CD8-positive, alpha-beta T cell (primary cell): ENCODE measurements at places on chromosomes 5 and 9.

GRCh38 chr9:15149450-15149849 lies 157.6 kb downstream of the TTC39B start:
- DNase-seq = no peak

DNA sequence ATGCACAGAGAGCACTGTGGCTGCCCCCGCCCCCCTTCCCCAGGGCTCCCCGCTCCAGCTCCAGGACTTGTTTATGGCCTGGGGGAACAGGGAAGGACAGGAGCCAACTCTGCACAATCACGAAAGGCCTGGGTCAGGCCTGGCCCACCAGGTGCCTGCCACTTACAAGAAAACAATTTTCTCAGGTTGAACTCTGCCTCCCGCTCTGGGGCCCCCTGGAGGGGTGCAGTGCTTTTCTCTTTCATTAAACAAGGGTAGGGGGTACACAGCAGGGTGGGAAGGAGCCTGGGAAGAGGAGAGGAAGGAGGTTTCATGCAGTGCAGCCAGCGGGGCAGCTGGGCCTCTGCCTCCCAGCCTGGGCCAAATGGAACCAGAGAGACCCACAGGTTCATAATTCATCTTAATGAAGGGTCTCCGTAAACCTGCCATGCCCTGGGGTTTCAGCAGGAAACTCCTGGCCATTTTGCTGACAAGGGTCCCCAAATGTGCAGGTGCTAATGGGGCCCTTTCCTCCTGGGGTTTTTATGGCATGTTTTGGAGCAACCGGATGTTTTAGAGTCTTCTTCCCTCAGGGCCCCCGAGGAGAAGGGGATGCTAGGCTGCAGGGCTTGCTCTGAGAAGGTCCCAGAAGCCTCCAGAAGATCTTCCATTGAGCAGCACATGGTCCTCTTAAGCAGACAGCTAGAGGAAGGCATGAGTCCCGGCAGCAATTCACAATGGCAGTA lies 219.8 kb downstream of the SLIT3 start:
- DNase-seq = no peak

GRCh38 chr5:139854029-139854605 lies 58.5 kb downstream of the PSD2 start:
- DNase-seq = no peak

- DNase-seq = no peak
Observed at GRCh38 chr5:140340605-140341121, 5.7 kb downstream of the HBEGF start.

GRCh38 chr9:112009656-112010055 lies 113.0 kb downstream of the UGCG start:
- no peak for DNase-seq

DNA sequence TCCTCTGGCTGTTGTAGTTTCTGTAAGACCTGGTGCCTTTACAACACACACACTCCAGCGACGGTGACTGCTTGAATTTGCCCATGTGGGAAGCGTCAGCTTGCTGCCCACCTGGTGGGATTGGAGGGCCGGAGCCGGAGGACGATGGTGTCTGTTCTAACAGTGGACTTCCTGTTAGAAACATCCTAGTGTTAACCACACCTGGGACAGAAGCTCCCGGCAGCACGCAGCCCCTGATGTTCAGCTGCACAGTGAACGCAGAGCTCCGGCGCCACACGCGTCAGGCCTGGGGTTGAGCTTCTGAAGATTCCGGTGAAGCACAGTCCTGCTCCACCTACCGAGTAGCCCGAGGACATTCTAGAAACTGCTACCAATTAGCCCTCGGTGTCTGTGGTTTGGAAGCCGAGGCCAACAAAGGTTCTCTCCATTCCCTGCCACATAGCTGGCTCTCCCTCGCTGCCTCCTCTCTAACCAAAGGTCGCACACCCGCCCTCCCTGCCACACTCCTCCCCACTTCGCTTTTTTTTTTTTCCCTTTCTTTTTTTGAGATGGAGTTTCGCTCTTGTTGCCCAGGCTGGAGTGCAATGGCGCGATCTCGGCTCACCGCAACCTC lies 14.4 kb downstream of the PMPCA start:
- no peak for DNase-seq

DNA sequence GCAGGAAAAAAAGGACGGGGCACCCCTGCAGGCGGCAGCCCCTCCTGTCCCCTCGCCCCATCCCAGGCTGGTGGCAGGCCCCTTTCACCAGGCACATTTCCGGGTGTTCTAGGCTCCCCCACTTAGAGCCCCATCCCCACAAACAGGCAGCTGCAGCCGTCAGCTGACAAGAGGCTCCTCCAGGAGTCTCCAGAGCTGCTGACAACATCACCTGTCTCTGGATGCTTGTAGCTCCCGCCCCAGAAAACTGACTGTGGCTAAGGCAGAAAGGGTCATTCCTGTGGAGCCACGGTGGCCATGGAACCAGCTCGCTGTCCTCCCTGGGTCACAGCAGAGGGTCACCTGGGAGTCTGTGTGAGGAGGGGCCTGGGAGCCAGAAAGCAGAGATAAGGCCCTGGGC lies 50.9 kb downstream of the HMCN2 start:
- DNase-seq = no peak

- DNase-seq = no peak
Observed at GRCh38 chr9:17063535-17064135, 71.2 kb upstream of the CNTLN start.

GRCh38 chr5:17219006-17219422 lies 1.6 kb downstream of the BASP1 start:
- DNase-seq = no peak

- no peak for DNase-seq
Observed at GRCh38 chr5:113608113-113608596, 94.7 kb downstream of the YTHDC2 start.

DNA sequence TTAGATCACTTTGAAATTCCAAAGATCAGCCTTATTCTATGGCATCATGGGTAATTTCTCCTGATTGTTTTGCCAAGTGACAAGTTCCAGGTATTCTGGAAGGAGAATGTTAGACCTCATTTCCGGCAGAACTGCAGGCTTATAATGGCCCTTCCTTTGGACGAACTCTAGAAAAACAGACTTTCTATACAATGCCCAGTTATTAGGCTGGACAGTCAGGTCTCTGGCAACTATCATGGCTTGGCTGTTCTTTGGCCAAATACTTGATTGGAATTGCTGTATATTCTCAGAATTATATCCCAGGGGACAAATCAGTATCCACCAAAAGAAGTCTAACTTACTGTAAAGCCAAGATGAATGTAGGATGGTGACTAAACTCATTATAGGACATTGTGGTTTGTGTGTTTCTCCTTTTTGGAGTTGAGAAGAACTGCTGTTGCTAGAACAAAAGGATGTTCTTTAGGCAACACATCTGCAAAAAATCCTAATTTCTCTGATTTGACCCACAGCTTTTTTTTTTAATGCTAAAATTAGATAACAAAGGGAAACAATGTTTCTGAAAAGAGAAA lies 69.0 kb downstream of the ADAMTSL1 start:
- DNase-seq = no peak

GRCh38 chr5:84281383-84281782 lies 103.3 kb downstream of the EDIL3 start:
- no peak for DNase-seq

GRCh38 chr5:171990713-171991015 lies 15.8 kb downstream of the FBXW11 start:
- DNase-seq = no peak

DNA sequence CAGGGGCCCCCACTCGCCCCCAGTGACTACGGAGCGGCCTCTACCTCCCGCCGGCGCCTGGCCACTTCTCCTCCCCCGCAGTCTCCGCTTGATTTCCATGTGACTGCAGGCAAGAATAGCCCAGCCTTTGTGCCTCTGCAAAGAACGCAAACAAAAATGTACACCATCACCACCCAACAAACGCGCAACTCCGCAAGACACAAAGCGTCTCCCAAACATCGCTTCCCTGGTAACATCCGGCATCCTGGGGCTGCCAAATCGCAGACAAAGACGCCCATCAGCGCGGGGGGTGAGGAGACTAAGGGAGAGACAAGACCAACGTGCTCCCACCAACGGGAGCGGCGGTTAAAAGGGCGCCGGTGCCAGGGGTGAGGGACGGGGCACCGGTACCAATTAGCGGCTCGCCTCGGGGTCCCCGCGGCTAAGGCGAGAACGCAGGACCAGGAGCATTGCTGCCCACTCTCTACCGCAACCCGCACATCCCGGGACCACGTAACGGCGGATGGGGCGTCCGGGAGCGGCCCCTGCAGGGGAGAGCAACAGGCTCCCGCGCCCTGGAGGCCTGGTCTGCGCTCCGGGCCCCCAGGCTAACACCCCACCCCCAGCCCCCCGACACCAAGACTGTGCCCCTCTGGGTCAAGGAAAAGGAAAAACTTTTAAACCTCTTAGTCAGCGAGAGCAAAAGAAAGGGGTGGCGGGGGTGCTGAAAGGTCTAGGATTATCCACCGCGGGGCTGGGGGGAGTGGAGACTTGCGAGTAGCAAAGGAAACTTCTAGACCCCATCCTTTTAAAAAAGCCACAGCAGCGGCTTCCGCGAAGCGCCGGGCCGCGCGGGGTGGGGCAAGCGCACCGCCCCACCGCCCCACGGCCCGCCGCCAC lies 885 bp downstream of the MPDZ start:
- no peak for DNase-seq

- no peak for DNase-seq
Observed at GRCh38 chr5:54438620-54439389, 16.7 kb upstream of the HSPB3 start.

- peak; percentile 60 for DNase-seq
Observed at GRCh38 chr9:79581794-79582193, 10.0 kb downstream of the TLE4 start.

DNA sequence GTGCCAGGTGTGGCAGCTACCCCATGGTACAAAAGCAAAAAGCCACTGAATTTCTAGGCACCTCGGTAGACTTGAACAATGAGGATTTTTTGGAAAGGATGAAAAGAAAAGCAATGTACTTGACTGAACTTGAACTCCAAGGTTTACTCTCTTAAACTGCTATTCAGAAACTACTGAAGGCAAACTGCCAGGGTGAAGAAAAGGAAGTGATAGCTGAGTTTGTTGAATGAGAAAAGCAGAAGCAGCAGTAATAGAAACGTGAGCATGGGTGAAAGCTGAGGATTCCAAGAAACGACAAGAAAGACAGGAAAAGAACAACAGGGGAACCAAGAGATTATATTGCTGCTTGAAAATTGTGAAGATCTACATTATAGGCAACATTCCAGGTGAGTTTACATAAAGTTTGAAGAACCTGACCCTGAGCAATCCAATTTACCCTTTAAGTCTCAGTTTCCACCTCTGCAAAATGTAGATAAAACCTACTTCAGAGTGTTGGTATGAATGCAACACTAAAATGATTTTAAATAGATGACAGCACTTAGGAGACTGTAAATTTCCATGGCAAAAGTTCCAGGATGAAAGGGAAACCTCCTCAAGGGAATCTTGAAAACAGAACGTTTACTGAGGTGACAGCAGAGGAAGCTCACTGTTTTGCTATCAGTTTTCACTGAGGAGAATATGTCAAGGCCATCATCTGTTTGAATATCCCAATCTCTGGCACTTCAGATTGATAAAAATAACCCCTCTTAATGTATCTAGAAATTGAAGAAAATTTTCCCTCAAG lies 245.8 kb downstream of the SPATA31D1 start:
- DNase-seq = no peak

DNA sequence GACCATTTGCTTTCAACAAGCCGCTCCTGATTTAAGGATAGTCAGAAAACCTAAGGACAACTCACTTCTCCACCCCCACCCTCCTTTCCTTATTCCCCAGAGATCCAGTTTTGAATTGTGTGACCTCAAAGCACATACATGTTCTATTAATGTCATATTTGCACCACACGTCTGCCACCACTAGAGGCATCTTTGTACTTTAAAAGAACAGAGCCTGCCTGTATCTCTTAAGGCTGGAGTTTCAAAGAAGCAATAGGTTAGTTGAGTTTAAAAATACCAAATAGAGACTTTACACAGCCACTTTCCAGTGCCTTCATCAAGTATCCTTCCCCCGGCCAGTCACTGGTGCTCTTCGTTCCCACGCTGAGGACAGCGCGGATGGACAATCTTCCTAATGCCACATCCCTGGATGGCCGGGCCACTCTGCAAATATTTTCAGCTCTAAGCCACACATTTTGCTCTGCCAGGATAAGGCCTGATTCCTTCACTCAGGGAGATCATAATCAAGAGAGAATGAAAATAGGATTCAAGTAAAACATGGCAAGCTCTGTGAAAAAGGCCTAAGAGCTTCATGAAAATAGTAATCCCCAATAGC lies 146.3 kb downstream of the SNCAIP start:
- no peak for DNase-seq

DNA sequence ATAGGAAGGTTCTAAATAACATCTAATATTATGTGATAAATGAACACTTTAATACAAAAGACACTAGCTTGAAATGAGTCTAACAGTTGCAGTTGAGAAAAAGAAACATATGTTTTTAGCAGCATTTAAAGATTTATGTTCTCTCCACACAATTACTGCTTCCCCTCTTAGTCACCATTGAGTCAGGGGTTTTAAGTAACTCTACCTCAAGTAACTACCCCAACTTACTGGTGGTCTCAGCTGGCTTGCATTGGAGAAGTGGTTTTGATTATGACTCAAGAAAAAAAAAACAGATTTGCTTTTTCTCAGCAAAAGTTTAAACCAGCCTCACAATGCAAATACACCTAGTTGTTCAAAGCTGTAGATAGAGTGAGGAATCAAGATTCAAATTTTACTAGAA lies 1216.5 kb upstream of the CDH9 start:
- DNase-seq = no peak

DNA sequence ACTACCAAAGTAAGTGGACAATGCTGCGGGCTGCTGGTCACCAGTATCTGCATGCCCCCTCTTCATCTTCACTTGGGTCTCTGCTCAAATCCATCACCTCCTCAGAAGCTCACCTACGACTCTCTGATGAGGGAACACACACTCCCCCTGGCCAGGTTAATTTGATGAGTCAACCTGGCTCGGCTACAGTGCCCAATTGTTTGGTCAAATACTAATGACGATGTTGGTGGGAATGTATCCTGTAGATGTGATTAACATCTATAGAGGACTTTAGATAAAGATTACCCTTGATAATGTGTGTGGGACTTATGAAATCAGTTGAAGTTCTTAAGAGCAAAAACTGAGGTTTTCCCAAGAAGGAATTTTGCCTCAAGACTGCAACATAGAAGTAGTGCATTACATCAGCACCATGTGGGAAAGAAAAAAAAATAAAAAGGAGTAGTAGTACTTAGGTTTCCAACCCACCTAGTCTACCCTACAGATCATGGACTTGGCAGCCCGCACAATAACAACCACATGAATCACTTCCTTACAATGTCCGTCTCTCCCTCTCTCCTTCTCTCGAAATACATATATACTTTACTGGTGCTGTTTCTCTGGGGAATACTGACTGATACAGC lies 467.3 kb downstream of the DNAH5 start:
- no peak for DNase-seq

GRCh38 chr5:82097-82496 lies 9.9 kb upstream of the PLEKHG4B start:
- DNase-seq = no peak
